ENCODE measurements at places on chromosomes 3 and 15.
A peak's percentile ranks its signal among the peaks of the same experiment; 100 is the strongest.

- peak; percentile 19 for DNase-seq
Observed at GRCh38 chr3:185934767-185935464, 2.9 kb downstream of the TRA2B start.

DNA sequence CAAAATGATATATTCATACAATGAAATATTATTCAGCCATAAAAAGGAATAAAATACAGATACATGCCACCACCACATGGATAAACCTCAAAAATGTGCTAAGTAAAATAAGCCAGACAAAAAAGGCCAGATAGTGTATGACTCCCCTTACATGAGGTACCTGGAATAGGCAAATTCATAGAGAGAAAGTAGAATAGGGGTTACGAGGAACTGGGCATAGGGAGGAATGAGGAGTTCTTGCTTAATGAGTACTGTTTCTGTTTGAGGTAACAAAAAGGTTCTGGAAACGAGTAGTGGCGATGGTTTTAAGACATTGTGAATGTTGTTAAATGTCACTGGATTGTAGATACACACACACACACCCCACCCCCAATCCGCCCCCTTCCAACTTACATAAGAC lies 8.2 kb downstream of the RAF1 start:
- DNase-seq = no peak

- DNase-seq = no peak
Observed at GRCh38 chr3:171267104-171267503, 193.1 kb downstream of the TNIK start.

- no peak for DNase-seq
Observed at GRCh38 chr3:171950373-171950772, 89.0 kb upstream of the FNDC3B start.
